ENCODE measurements at places on chromosomes 2 and 18.
A peak's percentile ranks its signal among the peaks of the same experiment; 100 is the strongest.

GRCh38 chr18:8116341-8117005 lies 492.8 kb upstream of the RAB12 start:
- DNase-seq: no peak

DNA sequence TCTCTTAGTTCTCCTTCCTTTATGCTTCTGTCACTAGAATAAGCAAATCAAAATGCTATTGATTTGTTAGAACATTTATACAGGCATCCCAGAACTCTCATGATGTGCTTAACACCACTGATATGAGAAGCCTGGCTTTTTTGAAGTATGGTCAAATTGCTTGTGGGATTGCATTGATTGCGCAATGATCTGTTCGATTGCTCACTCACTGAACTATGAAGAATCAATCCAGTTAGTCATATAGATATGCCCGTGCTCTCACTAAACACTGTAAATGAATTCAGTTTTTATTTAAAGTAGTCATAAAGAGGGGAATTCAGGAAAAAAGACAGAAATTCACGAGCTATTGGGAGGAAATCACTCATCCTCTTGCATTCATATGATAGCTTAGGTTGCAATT lies 1237.8 kb downstream of the SUCLG1 start:
- peak; percentile 16 for DNase-seq

- DNase-seq: no peak
These were observed 5.7 kb upstream of the KLHL29 start for GRCh38 chr2:23379220-23379695.

DNA sequence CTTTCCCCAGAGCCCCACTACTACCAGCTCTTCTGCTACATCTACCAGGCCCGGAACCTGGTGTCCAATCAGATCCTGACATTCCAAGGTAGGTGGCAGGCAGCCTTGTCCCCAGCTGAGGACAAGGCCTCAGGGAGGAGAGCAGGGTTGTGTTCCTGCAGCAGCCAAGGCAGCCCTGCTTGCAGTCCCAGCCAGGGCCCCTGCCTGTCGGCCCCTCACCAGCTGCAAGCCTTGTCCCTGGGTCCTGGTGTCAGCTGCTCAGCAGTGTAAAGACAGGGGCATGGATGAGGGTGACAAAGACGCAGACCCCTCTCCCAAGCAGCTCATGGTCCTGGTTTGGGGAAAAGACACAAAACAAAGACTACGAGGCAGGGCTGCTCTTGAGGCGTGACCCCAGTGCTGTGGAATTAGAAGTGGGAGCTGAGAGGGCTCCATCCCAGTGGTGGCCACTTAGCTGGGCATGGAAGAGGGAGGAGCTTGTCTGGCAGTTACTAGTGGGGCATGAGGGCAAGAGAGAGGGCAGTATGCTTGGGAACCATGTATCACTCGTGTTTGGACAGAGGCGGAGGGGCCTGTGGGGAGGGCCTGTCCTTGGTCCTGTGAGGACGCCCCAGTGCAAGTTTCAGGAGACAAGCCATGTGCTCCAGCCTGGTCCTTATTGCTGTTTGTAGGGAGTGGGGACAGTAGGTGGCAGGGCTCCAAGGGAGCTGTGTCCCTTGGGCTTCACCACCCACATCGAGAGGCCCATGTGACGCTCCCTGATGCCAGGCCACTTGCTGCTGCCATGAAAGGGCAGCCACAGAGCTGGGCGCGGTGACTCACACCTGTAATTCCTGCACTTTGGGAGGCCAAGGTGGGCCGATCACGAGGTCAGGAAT lies 47.5 kb downstream of the LMAN2L start:
- DNase-seq: no peak

GRCh38 chr2:53498210-53498609 lies 269.4 kb upstream of the CHAC2 start:
- DNase-seq: no peak

GRCh38 chr2:176098366-176099158 lies 1.0 kb upstream of the HOXD12 start:
- peak; percentile 65 for DNase-seq

DNA sequence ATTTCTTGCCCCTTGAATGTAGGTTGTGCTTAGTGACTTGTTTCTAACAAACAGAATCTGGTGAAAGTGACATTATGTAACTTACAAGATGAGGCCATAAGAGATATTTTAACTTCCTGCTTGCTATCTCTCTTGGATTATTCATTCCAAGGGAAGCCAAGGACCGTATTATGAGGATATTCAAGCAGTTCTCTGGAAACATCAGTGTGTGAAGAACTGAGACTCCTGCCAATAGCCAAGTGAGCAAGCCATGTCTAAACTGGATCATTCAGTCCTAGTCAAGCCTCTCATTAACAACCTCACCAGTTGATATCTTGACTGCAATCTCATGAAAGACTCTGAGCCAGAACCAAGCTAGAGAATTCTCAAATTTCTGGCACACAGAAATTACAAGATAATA lies 765.1 kb upstream of the SLC8A1 start:
- DNase-seq: no peak

DNA sequence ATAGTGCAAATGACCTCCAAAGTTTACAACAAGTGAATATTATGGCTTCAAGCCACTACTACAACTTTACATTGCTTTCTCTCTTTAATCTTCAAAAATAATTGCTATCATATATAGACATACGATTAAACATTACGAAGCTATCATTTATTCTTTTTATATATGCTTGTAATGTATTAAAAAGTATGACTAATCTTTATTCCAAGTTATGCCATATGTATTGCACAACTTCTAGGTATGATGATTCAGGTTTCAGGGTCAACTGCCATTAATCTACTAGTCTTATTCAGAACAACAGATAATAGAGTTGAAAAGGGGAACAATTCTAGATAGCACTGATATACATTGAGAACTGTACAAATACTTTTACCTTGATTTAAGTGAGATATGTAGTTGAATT lies 506.2 kb upstream of the TMEFF2 start:
- DNase-seq: no peak

DNA sequence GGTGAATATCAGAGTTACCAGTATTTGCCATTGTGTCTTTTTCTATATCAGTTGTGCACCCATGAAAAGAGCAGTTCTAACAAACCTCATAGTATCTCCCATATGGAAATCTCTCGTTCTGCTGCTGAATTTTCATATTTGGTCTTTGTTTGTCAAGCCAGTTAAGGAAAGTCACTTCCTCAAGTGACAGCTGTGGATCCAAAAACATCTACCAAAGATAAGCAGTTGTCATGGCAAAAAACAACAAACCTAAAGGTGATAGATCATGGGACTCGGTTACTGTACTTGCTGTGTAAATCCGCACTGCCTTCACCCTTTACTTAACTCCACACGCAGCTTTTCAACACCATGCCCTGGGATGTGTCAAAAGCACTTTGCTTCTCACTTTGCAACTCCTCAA lies 17.3 kb downstream of the BMP10 start:
- DNase-seq: no peak

- no peak for DNase-seq
These were observed 438.7 kb upstream of the SALL3 start for GRCh38 chr18:78540636-78541529.

DNA sequence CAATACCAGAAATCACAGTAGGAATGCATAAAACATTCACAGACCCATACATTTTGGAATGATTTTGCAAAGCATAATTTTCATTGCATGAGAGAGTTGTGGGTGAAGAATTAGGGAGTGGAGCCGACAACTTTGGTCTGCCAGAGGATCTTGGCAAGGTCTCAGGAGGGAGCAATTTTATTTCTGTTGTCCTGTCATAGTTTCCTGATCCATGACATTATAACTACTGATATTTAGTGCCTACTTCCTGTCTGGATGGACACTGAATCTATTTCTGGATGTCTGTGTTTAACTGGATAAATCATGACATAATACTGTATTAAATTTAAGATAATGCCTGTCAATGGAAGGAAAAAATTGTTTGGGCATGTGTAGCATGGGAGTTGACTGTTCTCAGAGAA lies 2.4 kb downstream of the ITGA4 start:
- peak; percentile 30 for DNase-seq

DNA sequence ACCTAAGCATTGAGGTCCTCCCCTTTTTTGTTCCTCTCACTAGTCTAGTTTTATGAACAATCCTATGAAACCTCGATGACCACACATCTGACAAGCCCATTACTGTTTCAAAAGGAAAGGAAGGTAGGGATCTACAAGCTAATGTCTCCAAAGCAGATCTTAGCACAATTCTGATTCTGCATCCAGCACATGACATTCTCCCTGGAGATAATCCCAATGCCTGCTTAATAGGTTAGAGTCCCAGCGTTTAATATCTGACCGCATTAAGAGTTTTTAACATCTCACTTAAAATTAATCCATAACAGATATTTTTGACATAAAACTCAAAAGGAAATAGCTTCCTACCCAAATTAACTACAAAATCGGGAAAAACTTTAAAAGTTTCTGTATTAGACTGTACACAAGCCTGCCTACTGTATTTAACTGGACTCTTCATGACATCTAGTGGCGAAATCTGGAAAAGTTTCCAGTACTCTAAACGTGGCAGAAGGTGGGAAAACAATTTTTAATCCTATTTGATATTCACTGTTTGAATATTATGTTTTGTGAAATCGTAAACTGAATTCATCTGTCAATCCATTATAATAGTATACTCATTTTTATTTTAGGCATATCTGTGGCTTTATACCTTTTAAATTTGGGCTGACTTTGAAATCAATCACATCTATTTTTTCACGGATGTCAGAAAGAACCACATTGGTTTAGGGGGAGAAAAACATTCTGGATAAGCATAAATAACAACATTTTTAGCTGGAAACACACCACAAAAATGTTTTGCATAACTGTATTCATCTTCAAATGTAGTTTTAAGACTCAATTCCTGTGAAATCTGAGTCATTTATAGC lies 62.4 kb downstream of the TXNL1 start:
- peak; percentile 55 for DNase-seq

DNA sequence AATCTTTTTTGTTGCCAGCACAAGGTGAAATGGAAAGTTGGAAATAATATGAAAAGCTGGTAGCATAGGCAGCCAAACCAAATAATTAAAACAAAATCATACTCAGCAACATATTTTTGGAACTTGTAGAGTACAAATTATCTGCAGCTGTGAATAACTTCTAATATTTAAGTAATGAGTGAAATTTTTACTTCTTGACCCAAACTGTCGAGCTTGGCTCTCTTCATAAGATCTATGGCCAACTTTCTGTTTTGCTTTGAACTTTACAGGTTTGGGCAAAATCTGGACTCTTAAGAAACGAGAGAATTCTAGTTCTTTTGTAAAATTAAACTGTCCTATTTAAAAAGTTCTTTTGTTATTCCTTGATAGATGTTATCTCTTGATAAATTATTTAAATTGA lies 25.6 kb upstream of the CCDC102B start:
- no peak for DNase-seq

GRCh38 chr2:191691898-191692297 lies 14.0 kb downstream of the NABP1 start:
- no peak for DNase-seq
